ENCODE measurements at places on chromosomes 5 and 9.

GRCh38 chr9:69036799-69037198 lies 1.2 kb downstream of the FXN start:
- no peak for DNase-seq

GRCh38 chr9:127741831-127742434 lies 6.8 kb upstream of the TOR2A start:
- DNase-seq, result no peak

- no peak for DNase-seq
These were observed 1.9 kb downstream of the ROR2 start for GRCh38 chr9:91948101-91948596.

GRCh38 chr5:113663879-113664541 lies 150.5 kb downstream of the YTHDC2 start:
- no peak for DNase-seq

- DNase-seq, result no peak
These were observed 467 bp downstream of the C9orf78 start for GRCh38 chr9:129834489-129835127.

GRCh38 chr5:93296338-93296737 lies 284.7 kb downstream of the NR2F1-AS1 start:
- no peak for DNase-seq

- DNase-seq, result peak; percentile 32
These were observed 27.1 kb upstream of the MYORG start for GRCh38 chr9:34403554-34404380.

GRCh38 chr9:87461256-87461655 lies 36.4 kb upstream of the DAPK1 start:
- no peak for DNase-seq

Measured in amygdala (tissue), 56 donors.